ENCODE measurements at places on chromosomes 6 and 20. TPM values are rescaled to one million over a fixed set of nuclear protein-coding genes. Genes with fewer than 3 reads are reported as not detected.

RNF217 gene
- total RNA-seq, result 55.2 TPM

DNA sequence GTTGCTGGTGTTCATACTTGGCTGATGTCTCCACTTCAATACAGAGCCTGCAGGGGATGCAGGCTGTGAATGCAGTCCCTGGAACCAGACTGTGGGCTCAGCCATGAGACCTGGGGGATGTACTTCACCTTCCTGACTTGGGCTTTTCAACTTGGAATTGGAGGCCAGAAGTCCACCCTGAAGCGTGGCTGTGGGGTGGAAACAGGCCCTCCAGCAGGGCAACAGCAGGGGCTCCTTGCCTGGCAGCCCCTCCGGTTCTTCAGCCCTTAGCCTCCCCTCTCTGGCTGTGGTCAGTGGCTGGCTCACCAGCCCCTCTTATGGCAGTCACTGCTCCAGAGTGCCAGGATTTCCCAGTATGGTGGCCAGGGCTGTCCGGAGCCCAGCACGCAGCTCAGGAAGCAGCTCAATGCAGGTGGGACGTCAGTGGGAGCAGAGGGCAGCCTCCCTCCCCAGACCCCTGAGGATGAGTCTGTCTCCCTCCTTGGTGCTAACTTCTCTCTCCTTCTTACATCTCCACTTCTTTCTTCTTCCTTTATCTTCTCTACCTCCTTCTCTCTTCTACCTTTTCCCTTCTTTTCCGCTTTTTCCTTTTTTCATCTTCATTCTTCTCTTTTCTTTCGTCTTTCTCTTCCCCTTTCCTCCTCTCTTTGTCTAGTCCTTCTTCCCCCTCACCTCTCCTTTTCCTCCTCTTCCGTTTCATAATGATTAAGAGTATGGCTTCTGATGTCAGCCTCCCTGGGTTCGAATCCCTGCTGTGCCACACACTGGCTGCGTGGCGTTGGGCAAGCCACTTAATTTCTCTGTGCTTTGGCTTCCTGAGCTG is 45.3 kb downstream of the SLC52A3 start:
- DNase-seq, result no peak

- no peak for DNase-seq
Measured at GRCh38 chr6:35370785-35371493, 28.6 kb downstream of the PPARD start.

ZFP57 gene
- not detected for total RNA-seq

GNAS-AS1 gene
- 1.5 TPM for total RNA-seq

DNA sequence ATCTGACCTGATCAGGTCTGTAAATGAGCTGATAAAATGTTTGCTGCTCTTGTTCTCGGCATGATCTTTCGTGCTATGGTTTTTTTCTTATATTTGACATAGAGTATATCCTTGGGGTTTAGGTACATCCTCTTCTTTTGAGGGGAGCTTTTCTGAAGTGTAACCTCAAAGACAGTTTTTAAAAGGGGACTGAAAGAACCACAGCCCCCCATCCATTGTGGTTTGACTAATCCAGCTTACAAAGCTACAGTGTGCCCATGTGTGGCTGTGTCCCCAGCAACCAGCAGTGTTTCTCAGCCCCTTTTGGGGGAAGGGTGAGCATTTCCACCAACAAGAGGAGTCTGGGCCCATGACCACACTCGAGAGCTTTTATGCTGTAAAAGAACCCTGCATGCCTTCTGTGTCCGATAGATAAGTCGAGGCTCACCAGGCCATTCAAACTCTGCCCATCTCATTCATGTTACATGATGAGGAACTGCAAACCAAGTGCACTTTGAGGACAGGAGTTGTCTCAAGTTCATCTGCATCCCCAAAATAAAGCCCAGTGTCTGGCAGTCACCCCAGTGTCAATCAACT is 266.0 kb downstream of the SLC24A3 start:
- DNase-seq, result no peak

C20orf202 gene
- not detected for total RNA-seq

DNPH1 gene
- total RNA-seq, result 27.2 TPM

DNA sequence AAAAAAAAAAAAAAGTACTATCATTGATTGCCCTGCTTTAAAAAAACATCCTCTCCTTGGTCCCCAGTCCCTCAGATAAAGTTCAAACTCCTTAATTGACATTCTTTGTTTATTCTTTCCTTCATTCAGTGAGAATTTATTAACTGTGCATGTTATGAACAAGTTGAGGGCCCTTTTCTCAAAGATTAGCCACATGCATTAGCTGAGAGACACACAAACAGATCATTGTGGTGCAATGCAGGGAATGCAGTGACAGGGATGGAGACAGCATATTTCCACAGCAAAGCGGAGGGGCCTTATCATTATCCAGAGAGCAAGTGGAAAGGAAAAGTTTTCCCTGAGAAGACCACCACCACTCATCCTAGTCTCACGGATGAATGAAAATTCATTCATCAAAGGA is 21.9 kb upstream of the IPCEF1 start:
- DNase-seq, result no peak

GRCh38 chr6:111804627-111805235 is 68.5 kb downstream of the FYN start:
- DNase-seq, result no peak

DNA sequence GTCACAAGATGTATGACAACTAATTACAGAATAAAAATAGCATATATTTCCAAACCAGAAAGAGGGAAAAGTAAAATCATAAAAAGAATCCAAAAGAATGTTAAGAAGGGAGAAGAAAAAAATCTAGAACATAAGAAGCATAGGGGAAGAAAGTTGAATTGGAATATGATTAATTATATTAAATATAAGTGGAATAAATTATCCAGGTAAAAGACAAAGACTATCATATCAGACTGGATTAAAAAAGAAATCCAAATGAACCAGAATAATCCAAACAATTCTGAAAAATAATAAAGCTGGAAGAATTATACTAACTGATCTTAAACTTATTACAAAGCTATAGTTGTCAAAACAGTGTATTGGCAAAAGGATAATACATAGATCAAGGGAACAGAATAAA is 23.6 kb downstream of the CSNK2A1 start:
- DNase-seq, result no peak

DNA sequence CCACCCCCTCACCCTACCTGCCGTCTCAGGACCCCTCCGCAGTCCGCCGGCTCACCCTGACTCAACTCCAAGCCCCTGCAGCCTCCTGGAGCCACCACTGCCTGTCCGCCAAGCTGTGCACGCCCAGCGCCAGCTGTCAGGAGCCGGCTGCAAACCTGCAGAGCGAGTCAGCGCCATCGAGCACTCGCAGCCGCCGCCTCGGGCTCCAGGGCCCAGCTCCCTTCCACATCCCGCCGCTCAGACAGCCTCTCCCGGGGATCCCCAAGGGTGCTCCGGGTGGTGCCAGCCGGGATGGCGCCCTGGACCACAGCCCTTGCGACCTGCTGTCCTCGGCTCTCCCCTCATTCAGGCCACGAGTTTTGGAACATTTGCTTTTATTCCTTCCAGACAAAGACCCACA is 4.3 kb downstream of the TNNC2 start:
- DNase-seq, result no peak

- DNase-seq, result no peak
Measured at GRCh38 chr6:143539734-143540133, 28.2 kb upstream of the FUCA2 start.

DNA sequence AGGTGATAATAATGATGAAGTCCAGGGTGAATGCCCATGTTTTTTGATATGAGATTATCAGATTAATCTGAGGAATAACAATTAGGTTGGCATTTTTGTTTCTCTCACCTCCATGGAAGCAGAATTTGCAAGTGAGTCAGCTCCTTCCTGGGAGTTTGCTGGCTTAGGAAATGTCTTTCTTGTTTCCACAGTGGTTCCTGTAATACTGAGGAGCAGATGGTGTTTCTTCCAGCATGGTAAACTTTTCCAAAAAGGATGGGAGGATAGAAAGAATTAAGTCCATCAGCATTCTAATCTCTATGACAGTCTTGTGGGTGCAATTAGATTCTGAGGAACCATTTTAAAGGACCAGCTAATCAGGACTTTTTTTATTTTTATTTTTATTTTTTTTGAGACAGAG is 40.5 kb downstream of the SNAP25 start:
- no peak for DNase-seq

- DNase-seq, result no peak
Measured at GRCh38 chr6:9131616-9132015, 696.3 kb upstream of the SLC35B3 start.

PSMB1 gene
- total RNA-seq, result 139 TPM

GRCh38 chr6:21019614-21020013 is 485.4 kb downstream of the CDKAL1 start:
- no peak for DNase-seq

All from osteocyte (in vitro differentiated cells).